ENCODE measurements at places on chromosomes 3 and 15. TPM values are rescaled to one million over a fixed set of nuclear protein-coding genes. Genes with fewer than 3 reads are reported as not detected.
A peak's percentile ranks its signal among the peaks of the same experiment; 100 is the strongest.

DNA sequence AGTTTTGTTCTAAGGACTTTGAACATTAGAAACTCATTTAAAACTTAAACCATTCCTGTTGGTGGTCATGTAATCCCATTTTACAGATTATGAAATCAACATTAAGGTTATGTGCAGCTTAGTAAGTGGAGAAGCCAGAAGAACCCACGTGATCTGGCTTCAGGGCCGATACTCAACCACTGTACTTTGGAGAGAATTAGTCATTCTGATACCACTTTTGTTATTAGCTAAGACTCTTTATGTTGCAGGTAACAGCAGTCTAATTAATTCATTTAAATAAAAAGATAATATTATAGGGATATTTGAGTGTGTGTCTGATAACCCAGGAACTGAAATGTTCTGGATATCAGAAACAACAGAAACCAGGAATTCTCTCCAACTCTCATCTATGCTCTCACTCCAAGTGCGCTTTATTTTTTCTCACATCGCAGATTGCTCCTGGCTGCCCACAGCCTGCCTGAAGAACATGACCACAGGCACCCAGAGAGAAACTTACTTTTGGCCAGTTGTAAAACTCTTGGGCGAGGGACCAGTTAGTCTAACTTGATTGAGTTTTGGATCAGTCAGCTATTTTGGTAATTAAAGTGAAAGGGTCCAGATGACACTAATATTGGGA is 25.2 kb downstream of the UBE2E1 start:
- peaks cover 19% of the 10 kb centered on the region for H3K4me1 ChIP-seq
- H3K27ac ChIP-seq: no peak overlapping the region

GRCh38 chr3:190182418-190183043 is 61.8 kb upstream of the P3H2 start:
- no peaks in the 10 kb centered on the region for H3K36me3 ChIP-seq
- H3K27ac ChIP-seq: no peak overlapping the region
- no peaks in the 10 kb centered on the region for H3K27me3 ChIP-seq
- DNase-seq: no peak
- H3K4me3 ChIP-seq: no peak overlapping the region

DNA sequence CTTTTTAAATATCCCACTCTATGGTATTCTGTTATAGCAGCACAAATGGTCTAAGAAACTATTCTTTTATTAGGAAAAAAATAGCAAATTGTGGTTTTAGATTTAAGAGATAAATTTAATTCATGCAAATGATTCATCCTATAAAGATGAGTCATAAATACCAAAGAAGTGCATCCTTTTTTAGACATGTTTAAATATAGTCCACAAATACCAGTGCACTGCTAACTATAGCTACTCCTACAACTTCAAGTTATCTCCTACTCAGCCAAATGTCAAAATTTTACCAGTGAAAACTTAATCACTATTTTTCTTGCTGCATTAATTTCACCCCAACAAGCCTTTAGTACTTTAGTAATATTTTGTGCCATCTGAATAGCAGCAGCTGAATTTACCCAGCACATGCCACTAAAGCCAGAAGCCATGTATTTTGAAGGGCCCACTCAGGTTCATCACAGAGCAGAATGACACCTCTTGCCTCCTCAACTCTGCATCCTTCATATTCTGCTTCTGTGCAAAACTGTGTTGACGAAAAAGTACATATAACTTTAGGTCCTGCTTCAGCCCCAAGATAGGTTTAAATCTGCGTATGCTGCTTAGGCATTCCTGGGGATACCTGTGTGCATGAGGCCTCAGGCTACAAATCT is 24.9 kb downstream of the CX3CR1 start:
- DNase-seq: no peak
- peaks cover 14% of the 10 kb centered on the region for H3K4me1 ChIP-seq
- no peaks in the 10 kb centered on the region for H3K27me3 ChIP-seq
- H3K27ac ChIP-seq: no peak overlapping the region
- H3K36me3 ChIP-seq: no peaks in the 10 kb centered on the region
- no peak overlapping the region for H3K4me3 ChIP-seq

- no peak for DNase-seq
- H3K27me3 ChIP-seq: no peaks in the 10 kb centered on the region
- no peaks in the 10 kb centered on the region for H3K36me3 ChIP-seq
- no peak overlapping the region for H3K27ac ChIP-seq
- H3K4me3 ChIP-seq: no peak overlapping the region
- peaks cover 6% of the 10 kb centered on the region for H3K4me1 ChIP-seq
Measured at GRCh38 chr3:129827765-129828164, 65.7 kb downstream of the TMCC1 start.

DNA sequence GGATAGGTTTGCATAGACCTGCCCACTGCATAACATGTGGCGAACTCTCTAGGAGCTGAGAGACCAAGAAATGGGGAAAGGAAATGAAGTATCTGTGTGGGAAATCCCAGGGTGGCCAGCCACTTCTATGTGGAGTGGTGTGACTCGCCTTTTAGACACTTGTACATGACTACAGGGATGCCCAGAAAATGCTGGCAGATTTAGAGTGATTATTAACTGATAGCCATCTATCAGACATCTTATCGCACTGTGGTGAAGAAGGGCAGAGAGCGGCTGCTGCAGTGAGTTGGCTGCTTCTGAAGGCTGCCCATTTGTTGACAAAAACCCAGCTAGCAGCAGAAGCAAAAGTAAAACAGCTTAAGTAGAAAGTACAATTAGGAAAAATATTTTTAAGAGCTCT is 18.1 kb upstream of the STAC start:
- H3K36me3 ChIP-seq: no peaks in the 10 kb centered on the region
- no peak overlapping the region for H3K4me3 ChIP-seq
- DNase-seq: no peak
- H3K27me3 ChIP-seq: no peaks in the 10 kb centered on the region
- no peak overlapping the region for H3K27ac ChIP-seq

GRCh38 chr15:97992823-97993222 is 32.3 kb downstream of the ARRDC4 start:
- no peaks in the 10 kb centered on the region for H3K27me3 ChIP-seq
- no peak overlapping the region for H3K27ac ChIP-seq
- H3K4me3 ChIP-seq: no peak overlapping the region

DNA sequence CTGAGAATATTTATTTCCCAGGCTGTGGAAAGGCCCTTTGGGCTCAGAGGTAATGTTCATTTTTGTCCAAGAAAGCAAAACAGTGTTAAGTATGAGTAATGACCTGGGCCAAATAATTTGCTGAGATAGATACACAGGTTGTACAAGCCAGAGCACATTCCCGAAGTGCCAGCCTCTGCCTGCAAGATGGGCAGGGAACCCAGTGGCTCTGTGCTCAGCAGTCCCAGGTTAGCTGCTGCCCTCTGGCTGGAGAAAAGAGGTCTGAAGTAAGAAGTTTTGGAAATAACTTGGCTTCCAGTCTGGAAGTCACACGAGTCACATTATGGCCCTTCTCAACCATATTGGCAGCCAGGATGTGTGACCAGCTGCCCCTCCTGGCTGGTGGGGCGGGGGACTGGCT is 20.2 kb downstream of the MYZAP start:
- peak overlapping the region; percentile 37 for H3K27ac ChIP-seq
- H3K4me1 ChIP-seq: no peaks in the 10 kb centered on the region
- H3K4me3 ChIP-seq: no peak overlapping the region

DNA sequence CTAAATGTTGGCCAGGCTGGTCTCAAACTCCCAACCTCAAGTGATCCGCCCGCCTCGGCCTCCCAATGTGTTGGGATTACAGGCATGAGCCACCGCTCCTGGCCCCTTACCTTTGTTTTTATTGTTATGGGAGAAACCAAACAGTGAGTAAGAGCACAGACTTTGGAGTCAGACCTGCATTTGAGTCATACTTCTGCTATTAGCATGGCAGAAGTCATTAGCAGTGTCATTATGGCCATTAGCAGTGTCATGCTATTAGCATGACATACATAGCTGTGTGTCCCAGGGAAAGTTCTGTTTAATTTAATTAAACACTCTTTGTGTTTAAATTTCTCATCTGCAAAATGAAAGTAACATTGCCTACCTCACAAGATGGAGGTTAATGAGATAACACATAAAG is 54.8 kb downstream of the SQOR start:
- no peaks in the 10 kb centered on the region for H3K4me1 ChIP-seq
- H3K27me3 ChIP-seq: no peaks in the 10 kb centered on the region
- no peak for DNase-seq
- no peak overlapping the region for H3K27ac ChIP-seq
- H3K36me3 ChIP-seq: peaks cover 62% of the 10 kb centered on the region

DNA sequence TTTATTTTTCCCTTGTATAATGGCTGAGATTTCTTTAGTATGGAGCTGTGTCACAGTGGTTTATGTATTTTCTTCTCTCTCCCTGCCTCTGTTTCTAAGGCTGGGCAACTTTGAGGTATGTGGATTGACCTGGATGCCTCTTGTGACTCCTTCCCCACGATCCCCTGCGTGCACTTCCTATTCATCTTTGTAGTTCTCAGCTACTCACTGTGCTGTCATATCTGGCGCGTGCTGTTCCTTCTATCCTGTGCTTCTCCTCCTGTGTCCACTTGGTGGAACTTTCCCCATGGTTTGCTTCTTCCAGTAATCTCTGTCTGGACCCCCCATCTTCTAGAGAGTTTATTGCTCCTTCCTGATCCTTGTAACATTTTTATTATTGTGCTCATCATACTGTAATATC is 97.3 kb downstream of the AKAP13 start:
- no peak overlapping the region for H3K27ac ChIP-seq
- no peaks in the 10 kb centered on the region for H3K36me3 ChIP-seq

- H3K27me3 ChIP-seq: no peaks in the 10 kb centered on the region
- no peaks in the 10 kb centered on the region for H3K4me1 ChIP-seq
- H3K27ac ChIP-seq: no peak overlapping the region
- no peaks in the 10 kb centered on the region for H3K36me3 ChIP-seq
Measured at GRCh38 chr3:106214641-106215040, 345.8 kb upstream of the CBLB start.

- no peaks in the 10 kb centered on the region for H3K27me3 ChIP-seq
- H3K4me3 ChIP-seq: no peak overlapping the region
- H3K27ac ChIP-seq: no peak overlapping the region
- no peaks in the 10 kb centered on the region for H3K36me3 ChIP-seq
Measured at GRCh38 chr3:139117136-139117675, 72.5 kb upstream of the PRR23C start.

- H3K36me3 ChIP-seq: no peaks in the 10 kb centered on the region
- H3K4me1 ChIP-seq: peaks cover 55% of the 10 kb centered on the region
- H3K27ac ChIP-seq: peak overlapping the region; percentile 78
- no peaks in the 10 kb centered on the region for H3K27me3 ChIP-seq
Measured at GRCh38 chr15:83764201-83764838, 110.4 kb downstream of the ADAMTSL3 start.

GRCh38 chr3:190699776-190700175 is 162.7 kb downstream of the GMNC start:
- H3K4me3 ChIP-seq: no peak overlapping the region
- H3K27ac ChIP-seq: no peak overlapping the region
- H3K4me1 ChIP-seq: no peaks in the 10 kb centered on the region

DNA sequence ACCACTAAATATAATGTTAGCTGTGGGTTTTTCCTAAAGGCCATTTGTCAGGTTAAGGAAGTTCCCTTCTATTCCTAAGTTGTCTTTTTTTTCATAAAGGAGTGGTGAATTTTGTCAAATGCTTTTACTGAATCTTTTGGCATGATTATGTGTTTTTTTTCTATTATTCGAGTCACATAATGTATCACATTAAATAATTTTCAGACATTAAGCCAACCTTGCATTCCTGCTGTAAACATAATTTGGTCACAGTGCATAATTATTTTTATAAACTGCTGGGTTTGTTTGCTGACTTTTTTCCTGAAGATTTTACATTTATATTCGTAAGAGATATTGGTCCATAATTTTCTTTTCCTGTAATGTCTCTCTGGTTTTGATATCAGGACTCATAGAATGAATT is 101.8 kb upstream of the SPRED1 start:
- H3K36me3 ChIP-seq: no peaks in the 10 kb centered on the region
- no peak overlapping the region for H3K27ac ChIP-seq
- H3K4me1 ChIP-seq: no peaks in the 10 kb centered on the region
- no peaks in the 10 kb centered on the region for H3K27me3 ChIP-seq

GRCh38 chr3:129611812-129612533 is 5.5 kb upstream of the PLXND1 start:
- no peaks in the 10 kb centered on the region for H3K36me3 ChIP-seq
- H3K27me3 ChIP-seq: no peaks in the 10 kb centered on the region
- peak overlapping the region; percentile 70 for H3K27ac ChIP-seq
- peaks cover 66% of the 10 kb centered on the region for H3K4me1 ChIP-seq

- H3K4me3 ChIP-seq: no peak overlapping the region
- peaks cover 16% of the 10 kb centered on the region for H3K4me1 ChIP-seq
- peaks cover 8% of the 10 kb centered on the region for H3K36me3 ChIP-seq
- no peak for DNase-seq
- no peak overlapping the region for H3K27ac ChIP-seq
Measured at GRCh38 chr3:183764847-183765731, 60.3 kb downstream of the MAP6D1 start.

DNA sequence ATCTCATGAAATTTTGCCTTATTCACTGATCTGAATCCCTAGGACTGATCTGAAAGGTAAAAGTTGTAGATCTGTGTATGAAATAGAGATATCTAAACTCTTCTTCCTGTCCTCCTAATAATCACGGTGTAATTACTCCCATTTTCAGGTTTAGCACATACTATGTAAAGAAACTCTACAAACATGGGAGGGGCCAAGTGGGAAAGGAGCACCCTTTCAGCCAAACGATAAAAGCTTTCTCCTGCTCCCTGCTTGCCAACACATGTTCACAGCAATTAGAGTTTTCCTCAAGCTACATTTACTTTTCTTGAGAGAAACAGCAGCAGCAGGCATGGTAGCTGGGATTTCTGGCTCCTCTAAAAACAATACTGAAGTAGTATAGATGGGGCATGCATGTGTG is 71.6 kb downstream of the CHAC1 start:
- H3K4me1 ChIP-seq: peaks cover 13% of the 10 kb centered on the region
- no peaks in the 10 kb centered on the region for H3K27me3 ChIP-seq
- H3K36me3 ChIP-seq: no peaks in the 10 kb centered on the region
- H3K27ac ChIP-seq: peak overlapping the region; percentile 76
- DNase-seq: no peak

- H3K4me3 ChIP-seq: no peak overlapping the region
- H3K36me3 ChIP-seq: peaks cover 11% of the 10 kb centered on the region
- peak; percentile 64 for DNase-seq
- peaks cover 3% of the 10 kb centered on the region for H3K4me1 ChIP-seq
- H3K27me3 ChIP-seq: no peaks in the 10 kb centered on the region
Measured at GRCh38 chr15:62782071-62782841, 260.3 kb upstream of the TPM1 start.

GRCh38 chr3:81485444-81485865 is 276.0 kb downstream of the GBE1 start:
- no peaks in the 10 kb centered on the region for H3K36me3 ChIP-seq
- peak overlapping the region; percentile 69 for H3K27ac ChIP-seq
- peak overlapping the region; percentile 34 for H3K4me3 ChIP-seq
- no peaks in the 10 kb centered on the region for H3K27me3 ChIP-seq

- H3K27me3 ChIP-seq: no peaks in the 10 kb centered on the region
- H3K36me3 ChIP-seq: no peaks in the 10 kb centered on the region
- H3K27ac ChIP-seq: peak overlapping the region; percentile 39
- DNase-seq: no peak
- H3K4me3 ChIP-seq: peak overlapping the region; percentile 3
Measured at GRCh38 chr3:156483426-156483825, 71.5 kb downstream of the SSR3 start.

- H3K4me1 ChIP-seq: peaks cover 16% of the 10 kb centered on the region
- no peak for DNase-seq
- H3K36me3 ChIP-seq: no peaks in the 10 kb centered on the region
Measured at GRCh38 chr15:59017449-59017848, 30.0 kb downstream of the RNF111 start.

The WDR53 gene
- 5.6 TPM for total RNA-seq

The ARHGEF26 gene
- total RNA-seq: 88.0 TPM

The GOLGA6D gene
- total RNA-seq: not detected

The ZNF80 gene
- total RNA-seq: not detected

The FBXO40 gene
- total RNA-seq: not detected

The ACTC1 gene
- total RNA-seq: 47.7 TPM

The HTD2 gene
- total RNA-seq: 13.9 TPM

The FANCD2 gene
- 1.3 TPM for total RNA-seq

The ST3GAL6 gene
- 16.9 TPM for total RNA-seq

The MBNL1 gene
- 1,062 TPM for total RNA-seq

The FETUB gene
- total RNA-seq: not detected

Measured in thoracic aorta (tissue), 2 donors.